ENCODE measurements at places on chromosomes 2 and 18. TPM values are rescaled to one million over a fixed set of nuclear protein-coding genes. Genes with fewer than 3 reads are reported as not detected.

DNA sequence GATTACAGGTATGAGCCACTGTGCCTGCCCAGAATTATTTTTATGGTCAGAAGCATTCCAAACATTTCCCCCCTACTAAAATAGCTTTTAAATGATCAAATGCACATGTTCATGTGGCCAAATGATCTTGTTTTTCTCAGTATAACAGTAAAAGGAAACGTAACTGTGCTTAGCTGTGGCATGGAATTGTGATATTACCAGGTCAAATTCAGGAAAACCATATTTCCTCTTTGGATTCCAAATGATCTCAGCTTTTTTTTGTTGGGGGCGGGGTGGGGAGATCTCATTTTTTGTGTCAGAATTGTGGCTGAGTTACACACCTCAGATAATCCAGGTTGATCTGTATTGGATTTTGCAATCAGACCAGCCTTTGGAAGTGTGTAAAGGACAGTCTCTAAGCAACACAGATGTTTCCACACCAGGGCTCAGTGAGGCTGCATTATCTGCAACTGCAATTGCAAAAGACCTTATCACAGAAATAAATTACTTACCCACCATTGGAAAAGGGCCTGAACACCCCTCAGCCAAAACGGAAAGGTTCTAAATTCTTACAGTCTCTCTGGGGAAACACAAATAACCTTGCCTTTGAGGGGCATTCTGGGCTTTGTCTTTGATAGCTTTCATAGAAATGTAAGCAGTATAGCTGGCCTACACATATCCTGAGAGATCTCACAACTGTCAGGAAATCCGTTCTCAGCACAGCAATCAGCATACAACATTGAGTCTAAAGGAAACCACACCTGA is 8.4 kb downstream of the CASP10 start:
- DNase-seq, result no peak

- DNase-seq, result no peak
Measured at GRCh38 chr18:38350141-38350540, 784.5 kb upstream of the CELF4 start.

GRCh38 chr2:132733094-132733493 is 63.1 kb upstream of the LYPD1 start:
- DNase-seq, result no peak

Gene LYG2
- 16.0 TPM for total RNA-seq

Gene ERBB4
- 0.95 TPM for total RNA-seq

Gene NDUFB3
- total RNA-seq, result 38.7 TPM

Gene C1QL2
- not detected for total RNA-seq

Gene REG3G
- not detected for total RNA-seq

- no peak for DNase-seq
Measured at GRCh38 chr18:7830468-7830867, 263.4 kb downstream of the PTPRM start.

DNA sequence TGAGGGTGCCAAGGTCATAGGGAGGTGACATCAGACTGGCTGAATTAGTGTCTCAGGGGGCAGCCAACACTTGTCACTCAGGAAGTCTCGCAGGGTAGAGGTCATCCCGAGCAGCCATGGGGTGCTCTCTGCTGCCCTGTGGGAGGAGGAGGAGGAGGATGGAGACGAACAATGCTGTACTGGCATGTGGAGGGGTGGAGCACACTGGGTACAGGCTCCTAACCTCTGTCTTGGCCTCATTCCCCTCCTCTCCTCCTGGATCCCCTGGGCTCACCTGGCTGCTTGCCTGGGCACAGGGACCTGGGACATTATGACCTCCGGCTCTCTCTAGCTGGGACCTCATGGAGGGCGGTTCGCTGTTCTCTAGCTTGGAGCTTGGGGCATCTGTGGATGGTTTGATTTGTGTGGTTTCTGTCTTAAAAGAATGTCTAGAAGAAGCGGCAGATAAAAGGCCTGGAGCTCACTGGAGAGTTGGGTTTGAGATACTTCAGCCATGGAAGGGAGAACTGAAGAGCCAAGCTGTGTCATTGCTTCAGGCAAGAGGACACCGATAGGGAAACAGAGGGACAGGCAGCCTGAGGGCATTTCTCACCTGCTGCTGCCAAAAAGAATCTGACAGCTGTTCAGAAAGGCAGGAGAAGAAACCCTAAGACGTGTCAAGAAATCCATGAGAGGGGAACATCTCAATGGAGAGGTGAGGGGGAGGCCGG is 133.1 kb downstream of the SEPTIN10 start:
- no peak for DNase-seq

All from suprapubic skin (tissue), 4 donors.